Stimulated activated CD8-positive, alpha-beta memory T cell treated with anti-CD3 and anti-CD28 coated beads, Interleukin-4, amount 100 ng/mL, for 1 hour (primary cell): ENCODE measurements at places on chromosomes 3 and 15.

DNA sequence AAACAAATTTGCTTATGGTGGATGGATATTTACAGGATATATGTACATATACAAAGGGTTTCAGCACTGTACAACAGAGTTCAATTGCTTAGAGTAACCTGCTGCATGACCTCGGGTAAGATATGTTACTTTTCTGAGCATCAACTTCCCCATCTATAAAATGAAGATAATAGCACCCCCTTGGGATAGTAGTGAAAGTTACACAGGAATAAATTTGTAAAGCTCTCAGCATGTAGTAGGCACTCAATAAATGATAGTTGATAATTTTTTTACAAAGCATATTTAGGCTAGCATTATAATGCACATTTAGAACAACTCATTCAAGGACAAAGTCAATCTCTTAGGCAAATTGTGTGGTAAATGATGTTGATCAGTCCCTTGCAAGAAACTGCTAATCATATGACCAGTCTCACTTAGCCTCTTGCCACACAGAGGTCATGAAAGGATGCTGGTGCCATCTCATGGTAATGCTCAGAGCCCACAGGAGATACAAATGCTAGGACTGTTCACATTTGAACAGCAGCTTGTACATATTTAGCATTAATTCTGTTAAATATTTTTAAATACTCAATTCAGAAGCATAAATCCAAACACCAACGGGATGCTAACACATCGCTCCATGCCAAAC, 123.9 kb downstream of the MAGI1 start:
- DNase-seq = no peak

DNA sequence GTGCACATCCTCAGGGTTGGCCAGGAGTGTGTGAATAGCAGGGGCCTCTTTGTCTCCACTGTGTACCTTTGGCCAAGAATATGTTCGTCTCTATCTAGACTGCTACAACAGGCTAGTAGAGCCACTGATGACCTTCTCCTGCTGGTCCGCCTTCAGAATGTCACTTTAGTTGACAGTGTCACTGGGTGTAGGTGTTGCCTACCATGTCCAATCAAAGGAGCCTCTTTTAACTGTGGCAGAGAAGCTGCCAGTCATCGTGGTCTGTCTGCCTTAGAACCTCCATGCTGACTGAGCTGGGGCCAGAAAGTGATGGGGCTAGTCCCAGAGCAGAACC, 40.1 kb downstream of the OXSR1 start:
- DNase-seq = no peak

DNA sequence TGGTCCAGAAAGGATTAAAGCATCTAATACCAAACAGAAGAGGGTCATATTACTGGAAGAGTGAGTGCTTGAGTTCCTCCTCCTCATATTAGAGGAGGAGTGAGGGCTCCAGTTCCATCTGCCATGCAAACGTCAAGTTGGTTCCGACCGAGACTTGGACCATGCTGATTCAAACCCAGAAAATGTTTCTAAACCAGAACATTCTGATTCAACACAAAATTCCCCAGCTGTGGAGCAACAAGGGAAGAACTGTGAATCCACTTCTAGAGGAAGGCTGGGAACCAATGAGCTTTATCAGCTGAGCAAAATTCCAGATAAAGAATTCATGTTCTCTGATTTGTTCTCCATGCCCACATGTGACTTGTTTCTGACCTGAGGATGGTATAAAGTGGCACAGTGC, 135.6 kb upstream of the WNT5A start:
- no peak for DNase-seq

- DNase-seq = no peak
These were observed 448.6 kb upstream of the CDIN1 start for GRCh38 chr15:36130641-36131310.

DNA sequence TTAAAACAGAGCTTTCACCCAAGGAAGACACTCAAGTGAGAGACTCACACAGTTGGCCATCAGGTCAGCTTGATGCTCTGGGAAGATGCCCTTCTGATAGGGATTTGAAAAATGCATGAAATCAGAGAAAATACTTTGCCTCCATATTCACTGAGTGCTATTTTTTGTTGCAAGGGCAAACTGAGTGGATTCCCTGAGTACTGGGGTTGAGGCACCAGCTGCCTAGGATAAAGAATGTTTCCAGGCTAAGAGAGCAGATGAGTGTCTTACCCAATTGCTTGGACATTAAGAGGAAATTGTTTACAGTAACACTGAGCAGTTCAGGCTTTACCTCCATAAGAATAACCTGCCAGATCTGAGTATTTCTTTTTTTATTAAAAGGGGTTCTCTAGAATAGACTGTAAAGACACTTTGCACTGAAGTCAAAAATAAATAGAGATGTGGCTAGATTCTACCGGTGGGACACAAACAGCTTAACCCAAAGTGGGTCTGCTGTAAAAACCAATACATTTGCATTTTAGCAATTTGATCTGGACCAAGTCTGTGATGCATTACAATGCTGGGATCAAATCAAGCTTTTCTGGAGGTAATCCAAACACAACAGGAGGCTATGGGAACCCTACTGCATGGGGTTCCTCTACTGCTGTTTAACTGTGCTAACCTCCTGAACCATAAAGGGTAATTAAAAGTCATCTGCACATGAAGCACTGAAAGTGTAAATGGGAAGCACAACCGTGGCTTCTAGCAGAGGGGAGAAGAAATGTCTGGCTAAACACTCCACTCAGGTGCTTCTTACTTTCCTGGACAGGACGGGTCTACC, 238.8 kb upstream of the WNT5A start:
- DNase-seq = no peak

DNA sequence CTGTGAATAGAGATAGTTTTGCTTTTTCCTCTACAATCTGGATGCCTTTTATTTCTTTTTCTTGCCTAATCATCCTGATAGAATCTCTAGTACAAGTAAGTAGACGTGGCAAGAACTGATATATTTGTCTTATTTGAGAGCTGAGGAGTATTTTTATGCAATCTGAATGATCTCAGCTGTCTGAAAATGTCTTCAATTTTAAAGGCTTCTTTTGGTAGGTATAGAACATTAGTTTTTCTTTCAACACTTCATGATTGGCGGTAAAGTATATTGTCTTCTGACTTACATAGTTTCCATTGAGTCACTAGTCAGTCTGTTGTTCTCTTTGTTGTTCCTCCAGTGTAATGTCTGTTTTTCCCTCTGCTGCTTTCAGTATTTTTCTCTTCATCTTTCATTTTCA, 31.3 kb downstream of the MGA start:
- DNase-seq = no peak

- no peak for DNase-seq
These were observed 327.0 kb downstream of the FEZF2 start for GRCh38 chr3:62046326-62046725.

- DNase-seq = no peak
These were observed 135.1 kb downstream of the RBPMS2 start for GRCh38 chr15:64640146-64640871.

GRCh38 chr3:30675774-30676173, 69.4 kb downstream of the TGFBR2 start:
- DNase-seq = no peak

GRCh38 chr15:57692709-57693108, 13.8 kb upstream of the POLR2M start:
- no peak for DNase-seq

GRCh38 chr15:34304613-34305012, 33.0 kb downstream of the SLC12A6 start:
- no peak for DNase-seq

DNA sequence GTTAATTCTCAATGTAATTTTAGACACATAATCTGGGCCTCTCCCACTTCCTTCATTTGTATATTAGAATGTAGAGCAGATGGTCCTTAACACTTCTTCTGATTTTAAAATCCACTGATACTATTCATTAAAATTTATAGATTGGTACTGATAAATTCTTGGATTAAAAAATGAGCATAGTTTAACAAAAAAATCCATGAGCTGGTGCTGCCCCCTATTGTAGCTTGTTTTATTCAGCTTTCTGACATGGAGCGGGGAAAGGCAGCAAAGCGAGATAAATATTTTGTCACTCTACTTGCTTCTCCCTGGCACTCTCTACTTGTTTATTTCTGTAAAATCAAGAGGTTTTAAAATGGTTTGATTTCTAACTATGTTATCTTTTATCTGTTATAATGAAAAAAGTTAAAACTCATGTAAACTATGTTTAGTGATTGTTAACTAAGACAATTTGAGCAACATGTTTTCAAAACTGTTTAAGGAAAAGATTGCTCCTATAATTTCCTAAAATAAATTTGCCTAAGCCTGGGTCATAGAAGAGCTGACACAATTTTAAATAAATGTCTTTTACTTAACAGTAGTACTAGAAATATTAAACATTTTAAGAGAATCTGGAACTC, 26.5 kb upstream of the PLOD2 start:
- DNase-seq = no peak

- DNase-seq = no peak
These were observed 29.5 kb downstream of the WNT7A start for GRCh38 chr3:13850161-13850945.

DNA sequence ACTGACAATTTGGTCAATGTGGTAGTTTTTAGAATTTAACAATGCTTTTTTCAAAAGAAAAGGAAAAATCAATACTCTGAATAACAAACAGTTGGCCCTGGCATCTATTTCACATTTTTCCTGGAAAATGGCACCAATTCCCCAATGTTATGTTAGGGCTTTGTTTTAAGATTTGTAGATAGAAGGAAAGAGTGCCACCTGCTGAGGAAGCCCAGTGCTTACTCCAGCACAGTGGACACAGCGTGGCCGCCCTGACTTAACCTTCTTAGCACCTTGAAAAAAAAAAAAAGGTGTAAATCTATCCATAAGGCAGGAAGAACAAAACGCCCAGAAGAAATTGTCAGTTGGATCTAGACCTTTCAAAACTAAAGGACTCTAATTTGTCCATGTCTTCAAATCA, 110.7 kb upstream of the CNTN4 start:
- DNase-seq = no peak

DNA sequence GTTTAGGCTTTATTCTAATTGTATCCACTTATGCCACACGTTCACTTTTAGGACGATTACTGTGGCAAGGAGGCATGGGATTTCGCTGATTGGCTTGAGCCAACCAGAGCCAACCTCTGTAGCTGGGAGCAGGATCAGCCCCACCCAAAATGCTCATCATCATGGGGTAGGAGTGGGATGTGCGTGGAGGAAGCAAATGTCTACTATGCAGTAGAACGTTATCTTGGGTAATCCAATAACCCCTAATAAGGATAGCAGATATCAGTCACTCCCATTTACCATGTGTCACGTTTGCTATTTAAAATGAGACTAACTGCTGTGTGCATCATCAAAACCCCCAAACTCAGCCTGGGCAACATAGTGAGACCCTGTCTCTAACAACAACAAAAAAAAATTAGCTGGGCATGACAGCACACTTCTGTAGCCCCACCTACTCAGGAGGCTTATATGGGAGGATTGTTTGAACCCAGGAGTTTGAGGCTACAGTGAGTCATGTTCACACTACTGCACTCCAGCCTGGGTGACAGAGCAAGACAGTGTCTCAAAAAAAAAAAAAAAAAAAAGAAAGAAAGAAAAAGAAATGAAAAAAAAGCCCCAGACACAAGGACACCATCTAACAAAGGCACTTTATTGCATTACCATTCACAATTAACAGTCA, 17.8 kb upstream of the ITGB5 start:
- no peak for DNase-seq

- no peak for DNase-seq
These were observed 102.6 kb downstream of the ITPR1 start for GRCh38 chr3:4595710-4596113.

DNA sequence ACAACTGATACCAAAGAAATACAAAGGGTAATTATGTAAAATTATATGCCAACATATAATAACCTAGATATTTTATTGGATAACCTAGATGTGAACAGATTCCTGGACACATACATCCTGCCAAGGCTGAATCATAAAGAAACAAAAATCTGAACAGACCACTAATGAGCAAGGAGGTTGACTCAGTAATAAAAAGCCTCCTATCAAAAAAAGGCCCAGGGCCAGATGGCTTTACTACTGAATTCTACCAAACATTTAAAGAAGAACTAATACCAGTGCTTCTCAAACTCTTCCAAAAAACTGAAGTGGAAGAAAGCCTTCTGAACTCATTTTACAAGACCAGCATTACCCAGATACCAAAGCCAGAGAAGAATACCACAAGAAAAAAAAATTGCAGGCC, 32.4 kb downstream of the THBS1 start:
- DNase-seq = no peak

DNA sequence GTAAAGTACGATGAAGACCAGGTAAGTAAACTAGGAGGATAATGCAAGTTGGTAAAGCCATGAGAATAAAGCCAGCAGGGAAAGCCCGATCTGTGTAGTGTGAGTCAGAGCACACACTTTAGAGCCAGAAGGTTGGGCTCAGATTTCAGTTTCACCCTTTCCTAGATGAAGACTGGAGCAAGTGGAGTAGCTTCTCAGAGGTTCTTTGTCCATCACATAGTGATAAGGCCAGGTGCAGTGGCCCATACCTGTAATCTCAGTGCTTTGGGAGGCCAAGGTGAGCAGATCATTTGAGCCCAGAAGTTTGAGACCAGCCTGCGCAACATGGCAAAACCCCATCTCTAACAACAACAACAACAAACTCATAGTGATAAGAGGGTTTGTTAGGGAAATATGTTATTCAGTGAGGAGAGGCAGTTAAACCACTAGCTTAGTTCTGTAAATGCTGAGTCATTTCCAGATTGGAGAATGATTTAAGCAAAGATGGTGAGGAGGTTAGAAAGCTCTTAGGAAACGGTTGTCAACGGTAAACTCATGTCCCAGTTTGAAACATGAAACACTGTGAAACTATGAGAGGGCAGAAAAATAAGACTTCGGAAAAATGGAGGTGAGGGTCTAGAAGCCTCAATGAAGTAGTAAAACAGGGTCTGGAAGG, 39.0 kb downstream of the IL12A start:
- DNase-seq = no peak

GRCh38 chr15:49492151-49492550, 69.1 kb downstream of the FGF7 start:
- no peak for DNase-seq

DNA sequence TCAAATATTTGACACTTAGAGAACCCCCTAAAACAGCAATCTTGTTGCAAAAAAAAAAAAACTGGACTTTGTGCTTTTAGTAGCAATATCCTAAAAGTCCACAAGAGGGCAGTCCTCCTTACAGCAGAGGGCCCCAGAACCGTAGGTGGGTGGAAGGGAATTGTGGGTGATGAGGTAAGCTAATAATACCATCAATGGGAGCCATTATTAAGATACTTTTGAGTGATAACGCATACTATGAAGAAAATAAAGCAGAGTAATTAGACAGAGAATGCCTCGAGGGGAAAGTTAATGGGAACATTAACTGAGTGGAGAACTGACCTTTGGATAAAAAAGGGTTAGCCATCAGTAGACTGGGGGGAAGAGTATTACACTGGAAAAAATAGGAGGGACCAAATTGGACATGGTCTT, 229.9 kb downstream of the THRB start:
- no peak for DNase-seq
